ENCODE measurements at places on chromosomes 2 and 18.

GRCh38 chr18:68915061-68915460, 117.2 kb downstream of the CCDC102B start:
- DNase-seq: no peak

DNA sequence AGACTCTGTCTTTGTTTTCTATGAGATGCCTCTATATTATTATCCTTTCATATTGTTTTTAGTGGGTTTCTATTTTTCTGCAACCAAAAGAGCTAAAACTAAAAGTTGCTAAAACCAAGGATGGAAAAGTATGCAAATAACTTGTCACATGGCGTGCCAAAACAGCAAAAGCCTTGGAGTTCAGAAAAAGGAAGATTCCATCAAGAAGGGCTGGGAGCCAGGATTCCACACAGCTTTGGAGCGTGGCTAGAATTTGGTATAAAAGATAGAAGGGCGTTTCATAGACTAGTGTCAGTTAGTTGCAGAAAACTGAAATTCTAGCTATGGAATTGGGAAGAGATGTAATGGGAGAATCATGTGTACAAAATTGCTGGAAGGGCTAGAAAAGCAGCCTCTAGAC, 4.1 kb downstream of the SCYGR1 start:
- no peak for DNase-seq

- DNase-seq: no peak
Observed at GRCh38 chr18:58125183-58125582, 81.2 kb downstream of the NEDD4L start.

GRCh38 chr2:168255866-168256265, 8.5 kb upstream of the STK39 start:
- DNase-seq: peak; percentile 29

- DNase-seq: peak; percentile 21
Observed at GRCh38 chr2:168466834-168467565, 10.9 kb downstream of the CERS6 start.

- DNase-seq: no peak
Observed at GRCh38 chr18:8290435-8290834, 318.8 kb upstream of the RAB12 start.
